ENCODE measurements at places on chromosomes 2 and 18.

GRCh38 chr2:178579006-178579405 is 98.7 kb downstream of the PLEKHA3 start:
- DNase-seq = no peak

DNA sequence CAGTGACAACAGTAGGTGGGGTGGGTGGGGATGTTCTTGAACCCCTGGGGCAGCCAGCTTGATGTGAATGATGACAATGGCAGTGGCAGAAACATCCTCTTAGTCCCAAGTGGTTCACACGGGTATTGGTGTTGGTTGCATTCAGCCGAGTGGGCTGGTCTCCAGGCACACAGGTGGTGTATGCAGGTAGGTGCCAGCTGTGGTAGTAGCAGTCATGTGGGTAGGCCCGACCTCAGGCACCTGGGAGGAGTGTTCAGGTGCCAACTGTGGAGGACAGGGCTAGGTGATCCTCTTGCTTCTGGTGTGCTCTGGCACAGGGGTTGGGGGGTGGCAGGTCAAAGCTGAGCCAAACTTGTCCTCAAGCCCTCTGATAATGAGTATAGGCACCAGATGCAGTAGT is 327.6 kb upstream of the CYP26B1 start:
- DNase-seq = no peak

DNA sequence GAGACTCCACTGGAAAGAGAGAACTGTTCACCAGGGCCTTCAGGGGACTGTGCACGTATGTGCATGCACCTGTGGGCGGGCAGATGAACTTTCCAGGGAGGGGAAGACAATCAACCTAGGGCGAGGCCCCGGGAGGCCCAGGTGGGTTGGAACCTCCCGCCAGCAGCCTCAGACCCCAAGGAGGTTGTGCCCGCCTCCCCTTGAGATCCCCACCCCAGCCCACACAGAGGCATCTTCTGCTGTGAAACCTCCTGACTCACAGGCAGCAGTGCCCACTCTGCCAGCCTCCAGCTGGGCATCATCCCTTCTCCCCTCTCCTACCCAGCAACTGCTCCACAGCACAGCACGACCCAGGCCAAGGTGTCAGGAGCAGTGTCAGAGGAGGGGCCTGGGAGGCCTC is 54.4 kb downstream of the FAM178B start:
- no peak for DNase-seq

DNA sequence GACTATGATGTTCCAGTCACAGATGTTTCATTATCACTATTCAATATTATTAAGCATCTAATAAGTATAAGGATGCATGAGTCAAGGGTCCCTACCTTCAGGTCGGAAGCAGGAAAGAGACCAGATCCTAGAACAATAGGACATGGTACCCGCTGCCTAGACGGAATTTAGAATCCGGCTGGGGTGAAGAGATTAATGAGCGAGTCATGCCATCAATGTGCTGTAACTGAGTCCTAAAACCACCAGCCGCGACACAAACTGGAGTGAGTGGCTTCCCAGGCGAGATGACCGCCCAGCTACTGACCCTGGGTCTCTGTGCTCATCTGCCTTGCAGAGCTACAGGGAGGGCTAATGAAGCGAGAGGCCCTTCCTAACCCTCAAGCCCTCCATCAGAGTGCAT is 73.6 kb downstream of the DNMT3A start:
- DNase-seq = no peak

DNA sequence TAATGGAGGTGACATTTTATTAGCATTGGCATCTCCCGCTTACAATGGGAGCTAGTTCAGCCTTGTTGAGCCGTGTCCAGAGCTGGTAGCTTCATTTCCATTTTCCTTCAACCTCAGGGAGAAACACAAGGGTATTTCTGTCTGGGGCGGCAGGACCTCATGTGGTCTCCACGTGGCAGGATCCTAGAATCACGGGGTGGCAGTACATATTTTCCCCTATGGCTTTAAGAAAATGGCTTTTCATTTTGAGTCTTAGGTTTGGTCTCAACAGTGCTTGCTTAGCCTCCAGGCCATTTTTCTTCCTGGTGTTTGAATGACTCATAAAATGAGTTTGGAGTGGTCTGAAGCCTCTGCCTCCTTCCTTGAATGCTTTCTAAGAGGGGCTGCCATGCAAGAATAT is 20.3 kb downstream of the CABLES1 start:
- no peak for DNase-seq
